Glomerular endothelial cell (primary cell): ENCODE measurements at places on chromosomes 3 and 15. TPM values are rescaled to one million over a fixed set of nuclear protein-coding genes. Genes with fewer than 3 reads are reported as not detected.

The GABRR3 gene
- total RNA-seq = not detected in 2 replicates

The MYLK gene
- 57.8 and 91.7 TPM in 2 replicates for total RNA-seq

The FHIT gene
- 0.48 and 8.1 TPM in 2 replicates for total RNA-seq

The NR1I2 gene
- total RNA-seq = not detected in 2 replicates

The OR5H2 gene
- total RNA-seq = not detected in 2 replicates

The CFAP161 gene
- total RNA-seq = 1.0 and 1.4 TPM in 2 replicates

The CHRNB4 gene
- total RNA-seq = not detected in 2 replicates

The AP3B2 gene
- total RNA-seq = not detected in 2 replicates
